ENCODE measurements at places on chromosomes 5 and 9.

DNA sequence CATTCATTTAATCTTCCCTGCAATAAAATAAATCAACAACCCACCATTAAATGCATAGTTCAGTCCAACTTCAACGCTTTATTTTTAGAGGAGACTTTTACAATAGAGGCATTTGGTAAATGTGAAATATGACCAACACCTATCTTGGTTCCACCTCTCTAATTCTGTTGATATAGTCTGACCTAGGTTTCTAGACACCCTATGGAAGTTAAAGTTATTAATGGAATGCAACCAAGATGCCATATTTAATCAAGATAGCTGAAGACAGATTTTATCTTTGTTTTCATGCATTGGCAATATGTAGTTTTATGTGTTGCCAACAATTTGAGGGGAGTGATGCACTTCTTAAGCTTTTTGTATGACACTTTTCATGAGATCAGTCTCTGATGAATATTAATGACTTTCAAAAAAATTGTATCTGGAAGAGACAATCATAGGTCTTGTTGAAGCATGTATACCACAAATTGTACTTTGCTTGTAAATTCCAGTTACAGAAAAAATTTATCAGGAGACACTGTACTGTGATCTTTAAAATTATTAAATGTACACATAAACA lies 101.7 kb upstream of the IFNK start:
- DNase-seq: no peak

- DNase-seq: no peak
Observed at GRCh38 chr5:113178073-113178779, 201.6 kb downstream of the DCP2 start.

GRCh38 chr5:180339583-180340183 lies 13.5 kb downstream of the GFPT2 start:
- no peak for DNase-seq

GRCh38 chr5:160339406-160340130 lies 27.2 kb upstream of the CCNJL start:
- DNase-seq: no peak

DNA sequence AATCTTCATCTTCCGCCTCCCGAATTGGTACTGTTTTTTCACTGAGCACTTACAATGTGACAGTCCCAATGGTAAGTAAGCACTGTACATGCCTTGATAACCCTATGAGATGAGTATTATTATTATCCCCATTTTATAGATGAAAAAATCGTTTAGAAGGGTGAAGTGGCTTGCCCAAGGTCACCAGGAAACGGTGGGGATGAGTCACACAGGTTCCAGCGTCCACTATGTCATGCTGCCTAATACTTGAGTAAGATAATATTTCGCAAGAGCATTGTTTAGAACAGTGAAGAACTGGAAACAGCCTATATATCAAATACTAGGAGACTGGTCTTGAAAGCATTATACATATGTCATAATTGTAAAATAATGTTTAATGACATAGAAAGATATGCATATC lies 12.9 kb downstream of the HAND1 start:
- no peak for DNase-seq

- DNase-seq: no peak
Observed at GRCh38 chr5:78005021-78005785, 229.1 kb upstream of the TBCA start.

GRCh38 chr5:26582350-26583045 lies 455.9 kb downstream of the CDH9 start:
- no peak for DNase-seq

- DNase-seq: no peak
Observed at GRCh38 chr5:168852329-168852728, 273.2 kb upstream of the PANK3 start.

GRCh38 chr9:127860260-127860659 lies 5.8 kb upstream of the ENG start:
- no peak for DNase-seq

GRCh38 chr5:9467199-9468059 lies 78.4 kb downstream of the SEMA5A start:
- DNase-seq: no peak

DNA sequence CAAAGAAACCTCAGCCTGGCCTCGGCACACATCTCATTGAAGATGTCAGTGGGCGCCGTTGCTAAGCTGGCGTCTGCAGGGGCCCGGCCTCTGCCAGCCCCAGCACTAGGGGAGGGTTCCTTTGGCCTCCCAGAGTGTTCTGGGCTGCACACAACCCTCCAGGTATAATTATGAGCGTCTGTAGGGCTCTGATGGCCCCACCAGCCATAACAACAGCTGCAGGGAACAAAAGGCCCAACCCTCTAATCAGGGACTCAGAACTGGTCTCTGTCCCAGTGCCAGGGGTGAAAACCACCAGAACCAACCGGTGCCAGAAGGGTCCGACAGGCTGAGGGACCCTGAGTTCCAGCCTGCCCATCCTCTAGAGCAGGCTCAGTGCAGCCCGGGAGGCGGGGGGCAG lies 39.5 kb upstream of the SLC12A7 start:
- DNase-seq: no peak

- no peak for DNase-seq
Observed at GRCh38 chr9:93257808-93258331, 73.9 kb downstream of the WNK2 start.

DNA sequence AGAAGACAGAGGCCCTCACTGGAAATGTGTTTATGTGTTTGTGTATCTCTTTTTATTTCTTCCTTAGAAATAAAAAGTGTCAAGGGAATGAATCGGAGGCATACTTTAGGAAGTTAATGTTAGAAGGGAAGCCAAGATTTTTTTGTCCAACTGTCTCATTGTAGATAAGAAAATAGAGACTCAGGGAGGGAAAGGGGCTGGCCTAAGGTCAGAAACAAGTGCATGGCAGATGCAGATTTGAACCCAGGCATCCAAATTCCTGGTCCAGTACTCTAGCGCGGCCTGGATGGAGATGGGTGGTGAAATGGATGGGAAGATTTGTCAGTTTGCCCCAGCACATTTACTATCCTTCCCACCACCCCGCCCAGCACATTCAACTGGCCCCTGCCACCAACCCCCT lies 19.8 kb upstream of the TNIP1 start:
- DNase-seq: no peak

- no peak for DNase-seq
Observed at GRCh38 chr5:67770431-67771025, 445.0 kb upstream of the PIK3R1 start.

DNA sequence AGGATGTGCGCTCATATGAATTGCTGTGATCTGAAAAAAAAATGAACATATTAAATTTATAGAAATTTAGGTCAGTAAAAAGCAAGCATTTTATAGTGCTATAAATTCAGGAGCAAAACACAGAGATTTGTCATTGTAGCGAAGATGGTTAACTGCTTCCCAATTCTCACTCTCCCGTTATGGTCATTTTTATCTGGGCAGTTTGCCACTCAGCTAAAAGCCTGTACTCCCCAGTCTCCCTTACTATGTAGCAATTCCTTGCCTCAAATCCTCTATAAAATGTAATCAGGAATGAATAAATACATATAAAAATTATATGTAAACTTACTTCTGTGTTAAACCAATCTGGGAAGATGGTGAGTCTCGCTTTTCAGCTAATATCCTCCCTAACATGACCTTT lies 471.5 kb downstream of the HINT1 start:
- no peak for DNase-seq

- DNase-seq: no peak
Observed at GRCh38 chr9:4826417-4827166, 33.8 kb downstream of the RCL1 start.

GRCh38 chr9:17004500-17004899 lies 130.3 kb upstream of the CNTLN start:
- no peak for DNase-seq

- DNase-seq: no peak
Observed at GRCh38 chr5:13987843-13988464, 43.5 kb upstream of the DNAH5 start.

DNA sequence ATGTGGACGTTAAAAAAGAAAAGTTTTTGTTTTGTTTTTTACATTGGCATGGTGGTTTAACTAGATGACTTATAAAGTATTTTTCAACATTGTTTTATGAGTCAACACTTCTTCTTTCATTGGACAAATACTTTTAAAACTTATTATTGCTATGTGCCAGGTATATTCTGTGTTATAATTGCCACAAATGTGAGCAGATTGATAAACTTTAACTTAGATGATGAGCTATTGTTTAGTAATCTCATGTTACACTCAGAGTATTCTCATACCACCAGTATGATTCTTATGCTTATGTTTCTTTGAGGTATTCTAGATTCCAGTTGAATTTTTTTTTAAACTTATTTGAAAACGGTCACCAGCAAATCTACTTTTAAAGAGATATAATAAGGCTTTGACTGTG lies 60.3 kb downstream of the RASA1 start:
- no peak for DNase-seq

- DNase-seq: no peak
Observed at GRCh38 chr9:38039907-38040682, 28.9 kb downstream of the SHB start.

DNA sequence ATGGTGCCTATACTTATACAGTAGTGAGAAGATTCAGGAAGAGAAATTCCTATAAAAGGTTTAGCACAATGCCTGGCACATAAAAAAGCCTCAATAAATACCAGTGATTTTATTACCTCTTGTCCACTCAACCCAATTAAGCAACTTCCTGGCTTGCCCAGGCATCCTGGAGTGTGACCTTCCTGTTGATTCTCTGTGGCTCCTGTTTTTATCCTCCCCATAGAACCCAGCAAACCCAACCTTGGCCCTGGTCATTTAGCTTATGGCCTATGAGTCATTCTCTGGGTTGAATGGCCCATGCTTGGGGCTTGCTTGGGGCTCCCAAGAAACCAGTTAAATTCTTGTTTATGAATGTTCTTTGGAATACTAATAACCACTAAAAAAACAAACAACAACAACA lies 21.4 kb upstream of the SPARC start:
- no peak for DNase-seq

- DNase-seq: no peak
Observed at GRCh38 chr5:164951570-164951969, 1446.2 kb downstream of the MAT2B start.

DNA sequence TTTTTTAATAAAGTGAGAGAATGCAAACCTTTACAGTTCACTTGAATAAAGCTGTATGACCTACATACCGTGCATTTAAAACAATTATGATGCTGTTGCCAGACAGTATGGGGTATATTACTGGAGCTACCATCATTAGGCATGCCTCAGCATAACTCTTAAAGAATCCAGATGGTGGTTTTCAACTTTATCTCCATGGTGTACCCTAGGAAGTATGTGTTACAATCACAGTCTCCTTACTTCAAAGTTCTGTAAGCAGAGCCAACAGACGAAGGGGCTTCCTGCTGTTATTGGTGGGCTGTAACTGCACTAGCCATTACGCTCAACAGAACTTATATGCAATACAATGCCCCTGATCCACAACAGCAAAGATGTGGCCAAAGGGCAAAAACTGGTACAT lies 803.3 kb downstream of the DTWD2 start:
- DNase-seq: no peak

DNA sequence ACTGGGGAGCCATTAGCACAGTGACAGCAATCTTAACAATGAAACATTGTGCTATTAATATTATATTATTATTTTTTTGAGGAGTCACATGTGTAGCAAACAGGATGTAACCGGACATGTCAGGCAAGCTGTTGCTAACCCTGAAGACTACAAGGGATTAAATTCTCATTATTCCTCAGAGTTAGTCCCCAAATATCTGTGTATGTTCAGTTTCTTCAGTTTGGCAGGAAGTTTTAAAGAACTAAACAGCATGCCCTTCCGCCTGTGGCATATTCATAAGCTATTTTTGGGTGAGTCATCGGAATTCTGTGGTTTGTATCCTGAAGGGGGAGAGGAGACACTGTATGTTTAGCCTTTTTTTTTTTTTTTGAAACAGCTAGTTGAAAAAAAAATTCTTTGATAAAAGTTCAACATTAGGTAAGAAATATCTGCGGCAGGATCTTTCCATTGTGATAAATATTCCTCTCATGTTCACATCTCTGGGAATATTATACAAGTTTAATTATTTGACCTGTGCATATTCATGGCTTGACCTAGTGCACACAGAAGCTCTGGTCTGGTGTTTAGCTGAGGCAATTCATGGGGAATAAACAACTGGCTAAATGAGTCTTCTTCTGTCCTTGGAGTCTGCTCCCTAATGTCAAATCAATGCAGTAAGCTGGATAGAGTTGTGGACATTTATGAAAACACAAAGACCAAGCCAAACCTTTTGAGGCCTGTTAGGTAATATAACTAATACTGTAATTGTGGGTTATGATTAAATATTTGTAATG lies 202.7 kb upstream of the CDKN2B start:
- no peak for DNase-seq

GRCh38 chr9:134403682-134404301 lies 77.5 kb downstream of the RXRA start:
- DNase-seq: no peak

DNA sequence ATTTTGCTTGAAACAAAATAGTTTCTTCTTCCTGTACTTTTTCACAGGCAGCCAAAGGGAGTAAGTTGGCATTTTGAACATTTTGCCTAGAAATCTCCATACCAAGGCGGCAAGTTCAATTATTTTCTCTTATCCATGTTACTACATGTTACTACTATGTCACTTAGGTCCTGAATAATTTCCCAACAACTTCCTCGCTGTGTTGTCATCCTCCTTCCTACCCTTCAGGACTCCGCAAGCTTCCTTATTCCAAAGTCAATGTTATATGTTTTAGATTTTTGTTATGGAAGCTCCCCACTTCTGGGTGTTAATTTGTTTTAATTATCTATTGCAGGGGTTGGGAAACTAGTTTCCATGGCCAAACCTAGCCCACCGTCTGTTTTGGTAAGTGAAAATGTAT lies 9.9 kb upstream of the B4GALT1 start:
- no peak for DNase-seq

DNA sequence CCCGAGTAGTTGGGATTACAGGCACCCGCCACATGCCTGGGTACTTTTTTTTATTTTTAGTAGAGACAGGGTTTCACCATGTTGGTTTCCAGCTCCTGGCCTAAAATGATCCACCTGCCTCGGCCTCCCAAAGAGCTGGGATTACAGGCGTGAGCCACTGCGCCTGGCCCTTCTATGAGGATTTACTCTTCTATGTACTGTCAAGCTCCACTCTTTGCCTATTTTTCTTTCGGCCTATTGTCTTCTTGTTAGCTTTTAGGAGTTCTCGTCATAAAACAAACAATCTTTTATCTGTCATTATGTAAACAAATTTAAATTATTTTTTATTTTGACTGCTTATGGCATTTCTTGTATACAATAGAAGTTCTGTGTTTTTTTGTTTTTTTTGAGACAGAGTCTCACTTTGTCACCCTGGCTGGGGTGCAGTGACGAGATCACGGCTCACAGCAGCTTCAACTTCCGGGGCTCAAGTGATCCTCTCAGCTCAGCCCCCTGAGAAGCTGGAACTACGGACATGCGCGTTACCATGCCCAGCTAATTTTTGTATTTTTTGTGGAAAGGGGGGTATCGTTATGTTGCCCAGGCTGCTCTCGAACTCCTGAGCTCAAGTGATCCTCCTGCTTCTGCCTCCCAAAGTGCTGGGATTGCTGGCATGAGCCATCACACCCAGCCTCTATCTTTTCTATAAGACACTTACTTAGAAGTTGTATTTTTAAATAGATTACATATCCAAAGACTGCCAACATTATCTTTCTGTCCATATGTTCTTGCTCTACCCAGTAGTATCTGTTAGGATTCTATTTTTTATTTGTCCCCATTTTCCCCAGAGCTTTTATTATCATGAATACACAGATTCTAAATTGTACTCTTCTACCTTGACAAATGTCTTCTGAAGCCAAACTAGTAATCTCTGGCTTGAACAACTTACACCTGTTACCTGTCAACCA lies 29.2 kb downstream of the CSNK1A1 start:
- DNase-seq: no peak

Measured in stimulated activated CD4-positive, alpha-beta T cell treated with anti-CD3 and anti-CD28 coated beads, Interleukin-4, amount 100 ng/mL, for 48 hours (primary cell).